ENCODE measurements at places on chromosomes 5 and 9.

GRCh38 chr5:31990081-31990650 is 184.0 kb downstream of the GOLPH3 start:
- DNase-seq = no peak

- no peak for DNase-seq
Observed at GRCh38 chr5:17477043-17477442, 21.0 kb upstream of the TAF11L2 start.

GRCh38 chr5:126497506-126497905 is 74.3 kb downstream of the GRAMD2B start:
- DNase-seq = no peak

GRCh38 chr5:44565902-44566301 is 176.7 kb upstream of the FGF10 start:
- DNase-seq = peak; percentile 82

DNA sequence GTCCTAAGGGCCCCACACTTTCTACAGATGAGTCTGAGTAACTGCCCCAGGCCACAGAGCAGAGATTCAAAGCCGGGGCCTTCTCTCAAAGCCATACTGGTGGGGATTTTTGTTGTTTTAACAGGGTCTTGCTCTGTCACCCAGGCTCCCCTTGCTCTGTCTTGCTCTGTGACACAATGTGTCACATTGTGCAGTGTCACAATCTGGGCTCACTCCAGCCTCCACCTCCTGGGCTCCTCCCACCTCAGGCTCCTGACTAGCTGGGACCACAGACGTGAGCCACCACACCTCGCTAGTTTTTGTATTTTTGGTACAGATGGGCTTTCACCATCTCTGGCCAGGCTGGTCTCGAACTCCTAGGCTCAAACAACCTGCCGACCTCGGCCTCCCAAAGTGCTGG is 8.6 kb downstream of the AGPAT2 start:
- no peak for DNase-seq

GRCh38 chr9:133928248-133928764 is 63.8 kb downstream of the VAV2 start:
- no peak for DNase-seq

GRCh38 chr5:162497455-162497854 is 429.9 kb downstream of the GABRG2 start:
- no peak for DNase-seq

GRCh38 chr9:88831713-88832407 is 159.4 kb upstream of the S1PR3 start:
- no peak for DNase-seq

GRCh38 chr5:156402387-156402921 is 75.5 kb downstream of the SGCD start:
- DNase-seq = no peak

- DNase-seq = no peak
Observed at GRCh38 chr5:75823811-75824210, 106.6 kb upstream of the POC5 start.

DNA sequence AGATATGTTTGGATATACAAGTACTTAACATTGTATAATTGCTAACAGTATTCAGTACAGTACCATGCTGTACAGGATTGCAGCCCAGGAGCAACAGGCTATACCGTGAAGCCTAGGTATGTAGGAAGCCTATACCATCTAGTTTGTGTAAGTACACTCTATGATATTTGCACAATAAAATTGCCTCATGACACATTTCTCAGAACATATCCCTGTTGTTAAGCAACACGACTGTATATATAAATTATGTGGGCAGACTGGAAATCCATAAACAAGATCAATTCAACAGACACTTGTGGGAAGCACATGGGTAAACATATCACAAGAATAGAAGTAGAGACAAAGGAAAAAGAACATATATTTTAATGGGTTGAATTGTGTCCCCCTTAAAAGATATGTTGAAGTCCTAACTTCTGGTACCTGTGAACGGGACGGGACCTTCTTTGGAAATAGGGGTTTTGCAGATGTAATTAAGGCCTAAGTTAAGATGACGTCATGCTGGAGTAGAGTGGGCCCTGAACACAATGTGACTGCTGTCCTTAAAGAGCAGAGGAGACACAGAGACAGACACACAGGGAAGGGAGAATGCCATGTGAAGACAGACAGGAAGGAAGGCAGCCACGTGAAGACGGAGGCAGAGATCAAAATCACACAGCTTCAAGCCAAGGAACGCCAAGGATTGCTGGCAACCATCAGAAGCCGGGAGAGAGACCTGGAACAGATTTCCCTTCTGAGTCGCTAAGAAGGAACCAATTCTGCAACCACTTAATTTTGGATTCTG is 76.3 kb downstream of the SCAI start:
- peak; percentile 43 for DNase-seq

- DNase-seq = no peak
Observed at GRCh38 chr5:52898961-52899680, 90.0 kb upstream of the ITGA2 start.

GRCh38 chr5:146877783-146878475 is 628 bp downstream of the PPP2R2B start:
- no peak for DNase-seq

GRCh38 chr9:112408819-112409218 is 28.9 kb downstream of the HSDL2 start:
- no peak for DNase-seq

- DNase-seq = no peak
Observed at GRCh38 chr5:6716629-6717149, 3.5 kb downstream of the TENT4A start.

- DNase-seq = peak; percentile 66
Observed at GRCh38 chr5:158514986-158515359, 584.7 kb downstream of the EBF1 start.

DNA sequence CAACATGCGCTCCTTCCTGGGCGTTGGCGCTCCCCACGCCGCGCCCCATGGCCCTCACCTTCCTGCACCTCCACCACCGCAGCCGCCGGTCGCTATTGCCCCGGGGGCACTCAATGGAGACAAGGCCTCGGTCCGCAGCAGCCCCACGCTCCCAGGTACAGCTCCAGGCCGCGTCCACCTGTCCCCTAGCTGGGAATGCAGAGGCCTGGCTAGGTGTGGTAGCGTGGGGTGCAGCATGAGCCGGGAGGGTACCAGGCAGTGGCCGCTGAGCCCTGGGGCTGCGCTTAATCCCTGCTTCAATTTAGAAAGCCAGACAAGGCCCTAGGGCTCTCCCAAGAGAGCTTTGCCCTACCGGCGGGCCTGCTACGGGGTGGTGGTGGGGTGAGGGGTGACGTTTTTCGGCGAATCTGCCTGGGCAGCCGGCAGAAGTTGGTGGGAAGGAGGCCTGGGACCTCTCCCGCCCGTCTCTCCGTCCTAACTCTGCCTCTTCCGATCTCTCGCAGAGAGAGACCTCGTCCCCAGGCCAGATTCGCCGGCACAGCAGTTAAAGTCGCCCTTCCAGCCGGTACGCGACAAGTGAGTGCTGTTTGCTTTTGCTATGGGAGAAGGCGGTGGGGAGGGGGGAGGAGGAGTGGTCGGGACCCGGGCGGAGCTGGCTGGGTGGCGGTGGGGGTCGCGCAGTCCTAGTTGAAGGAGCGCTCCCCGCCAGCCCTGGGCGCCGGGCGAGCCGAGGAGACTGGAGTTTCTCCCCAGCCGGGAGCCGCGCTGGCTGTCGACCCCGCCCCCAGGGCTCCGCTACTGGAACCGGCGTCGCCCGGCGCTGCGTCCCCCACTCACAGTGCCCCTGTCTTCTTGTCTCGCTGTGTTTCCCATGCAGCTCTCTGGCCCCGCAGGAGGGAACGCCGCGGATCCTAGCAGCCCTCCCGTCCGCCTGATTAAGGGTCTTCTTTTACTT is 4.8 kb downstream of the IRX1 start:
- no peak for DNase-seq

DNA sequence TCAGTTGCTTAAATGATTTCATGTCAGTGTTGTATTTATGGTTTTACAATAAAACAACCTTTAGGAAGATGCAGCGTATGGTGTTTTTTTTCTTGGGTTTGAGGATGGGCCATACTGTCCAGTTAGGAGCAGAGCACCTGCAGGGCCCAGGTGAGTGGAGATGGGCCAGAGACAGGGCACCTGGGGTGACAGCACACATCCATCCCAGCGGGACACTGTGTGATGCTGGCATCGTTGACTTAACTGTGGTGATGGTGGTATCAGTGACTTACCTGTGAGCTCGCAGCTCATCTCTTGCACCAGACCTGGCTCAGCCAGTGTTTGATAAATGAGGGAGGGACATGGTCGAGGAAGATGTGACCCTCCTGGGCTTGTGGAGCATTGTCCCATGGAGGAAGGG is 21.6 kb downstream of the AMBP start:
- DNase-seq = no peak

DNA sequence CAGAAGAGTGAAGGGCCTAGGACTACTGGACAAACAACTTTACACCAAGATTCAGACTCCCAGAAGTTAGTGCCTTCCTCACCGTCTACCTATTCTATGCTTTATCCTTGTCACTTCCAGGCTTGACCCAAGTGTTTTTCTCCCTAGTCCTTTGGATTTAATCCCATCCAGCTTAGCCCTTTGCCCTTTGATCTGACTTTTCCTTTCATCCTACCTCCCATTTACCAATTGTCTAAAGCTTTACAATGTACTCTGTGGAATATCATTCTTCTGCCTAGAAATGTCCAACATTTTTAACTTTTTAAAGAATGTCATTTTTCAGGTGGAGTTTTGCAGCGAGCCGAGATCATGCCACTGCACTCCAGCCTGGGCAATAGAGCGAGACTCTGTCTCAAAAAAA is 292.1 kb downstream of the EPB41L4A start:
- DNase-seq = no peak

GRCh38 chr5:131957721-131958441 is 12.4 kb upstream of the MEIKIN start:
- no peak for DNase-seq

GRCh38 chr9:115013998-115014397 is 83.6 kb upstream of the TNFSF8 start:
- DNase-seq = peak; percentile 84

- peak; percentile 100 for DNase-seq
Observed at GRCh38 chr9:16413509-16414016, 456.9 kb downstream of the BNC2 start.

GRCh38 chr5:172603251-172603806 is 37.7 kb upstream of the NEURL1B start:
- DNase-seq = peak; percentile 30

- DNase-seq = peak; percentile 72
Observed at GRCh38 chr5:112689155-112689909, 48.4 kb upstream of the APC start.

- no peak for DNase-seq
Observed at GRCh38 chr9:124312290-124313265, 54.8 kb downstream of the NEK6 start.

DNA sequence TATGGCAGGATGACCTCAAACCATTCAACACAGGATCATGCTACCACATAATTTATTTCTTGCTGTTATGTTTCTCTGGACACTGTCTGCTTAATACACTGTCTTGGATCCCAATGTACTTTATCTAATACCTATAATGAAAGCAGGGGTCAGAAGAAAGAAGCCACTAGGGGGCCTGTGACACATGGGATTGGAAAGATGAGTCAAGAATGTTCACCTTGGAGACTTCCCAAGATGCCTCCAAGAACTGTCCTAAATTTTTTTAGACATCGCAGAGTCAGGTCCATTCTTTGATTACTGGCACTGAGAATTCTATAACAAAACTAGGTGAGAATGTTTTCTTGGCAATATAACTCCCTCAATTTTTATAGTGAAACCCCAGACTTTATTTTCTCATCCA is 305.8 kb upstream of the SMARCA2 start:
- peak; percentile 22 for DNase-seq

DNA sequence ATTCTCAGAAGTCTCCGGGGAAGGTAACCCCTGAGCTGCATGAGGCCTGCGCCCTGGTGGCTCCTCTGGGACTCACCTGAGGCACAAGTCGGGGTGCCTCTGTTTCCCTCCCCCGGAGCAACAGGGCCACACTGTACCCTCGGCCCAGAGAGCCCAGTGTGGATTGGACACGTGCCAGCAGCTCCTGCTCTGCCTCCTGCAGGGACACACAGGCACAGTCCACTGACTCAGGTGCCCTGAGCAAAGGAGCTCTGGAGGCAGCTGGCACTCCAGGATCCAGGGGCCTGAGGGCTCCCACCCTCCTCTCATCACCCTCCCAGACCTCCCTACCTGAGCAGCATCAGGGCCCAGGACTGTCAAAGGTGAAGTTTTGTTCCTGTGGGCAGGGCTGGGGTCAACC is 29.5 kb downstream of the SLC35A4 start:
- DNase-seq = no peak

DNA sequence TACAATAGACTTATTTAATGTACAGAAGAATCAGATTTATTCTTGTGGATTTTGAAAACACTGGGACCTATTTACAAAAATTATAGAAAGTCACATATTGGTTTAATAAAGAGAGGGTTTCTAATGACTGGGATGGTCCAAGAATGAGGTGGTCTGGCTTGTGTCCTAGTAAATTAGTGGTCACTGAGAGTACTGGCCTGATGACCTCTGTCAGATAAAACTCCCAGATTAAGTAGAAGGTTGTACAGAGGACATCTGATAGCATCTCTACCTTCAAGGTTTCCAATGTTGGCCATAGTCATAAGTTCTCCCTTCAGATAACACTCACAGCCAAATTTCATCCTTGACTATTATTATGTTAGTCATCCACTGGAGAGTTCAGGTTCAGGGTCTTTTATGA is 692.9 kb downstream of the MTRR start:
- DNase-seq = no peak

DNA sequence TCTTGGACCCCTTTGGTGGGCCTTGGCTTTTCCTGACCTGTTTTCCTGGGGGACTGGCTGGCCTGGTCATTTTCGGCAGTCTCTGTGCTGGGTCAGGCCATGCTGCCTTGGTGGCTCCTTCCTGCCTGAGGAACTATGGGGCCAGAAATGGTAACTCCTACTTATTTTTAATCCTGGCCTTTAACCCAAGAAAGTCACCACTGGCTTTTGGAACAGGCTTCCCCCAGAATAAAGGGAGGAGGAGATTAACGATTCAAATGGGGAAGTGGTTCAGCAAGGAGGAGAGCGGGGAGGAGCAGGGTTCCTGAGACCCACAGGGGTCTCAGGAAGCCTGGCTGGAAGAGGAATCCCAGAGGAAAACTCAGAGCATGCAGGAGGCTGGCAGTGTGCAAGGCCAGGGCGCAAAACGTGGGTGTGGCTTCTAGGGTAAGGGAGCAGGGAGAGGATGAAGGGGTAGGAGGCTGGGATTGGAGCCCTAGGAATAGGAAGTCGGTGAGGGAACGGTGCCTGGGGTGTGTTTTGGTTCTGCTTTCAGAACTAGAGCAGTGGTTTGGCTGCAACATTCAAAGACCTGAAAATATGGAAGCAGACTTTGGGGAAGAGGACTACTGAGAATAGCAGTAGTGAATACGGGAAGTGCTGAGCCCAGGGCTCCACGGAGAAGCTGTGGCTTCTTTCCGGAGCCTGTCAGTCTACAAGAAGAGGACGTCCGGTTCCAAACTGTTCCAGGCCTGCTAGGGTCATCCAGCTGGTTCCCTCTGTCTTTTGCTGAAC is 271.1 kb upstream of the KLF4 start:
- no peak for DNase-seq

- DNase-seq = no peak
Observed at GRCh38 chr9:97593960-97594359, 39.2 kb downstream of the TSTD2 start.

- DNase-seq = peak; percentile 93
Observed at GRCh38 chr5:36876299-36876964, at the start of gene NIPBL. TSS of gene NIPBL (plus strand) at chr5:36876769. CDS start at chr5:36953697, 76,928 bp downstream.

GRCh38 chr9:94065535-94065961 is 18.7 kb upstream of the PTPDC1 start:
- peak; percentile 92 for DNase-seq

Data from fibroblast of mammary gland (primary cell).